Pons (tissue), 1 donor: ENCODE measurements at places on chromosomes 6 and 20.

GRCh38 chr20:57087102-57087501 lies 179.3 kb downstream of the BMP7 start:
- DNase-seq: no peak

- no peak for DNase-seq
Measured at GRCh38 chr20:37407573-37408002, 61.6 kb downstream of the SRC start.

DNA sequence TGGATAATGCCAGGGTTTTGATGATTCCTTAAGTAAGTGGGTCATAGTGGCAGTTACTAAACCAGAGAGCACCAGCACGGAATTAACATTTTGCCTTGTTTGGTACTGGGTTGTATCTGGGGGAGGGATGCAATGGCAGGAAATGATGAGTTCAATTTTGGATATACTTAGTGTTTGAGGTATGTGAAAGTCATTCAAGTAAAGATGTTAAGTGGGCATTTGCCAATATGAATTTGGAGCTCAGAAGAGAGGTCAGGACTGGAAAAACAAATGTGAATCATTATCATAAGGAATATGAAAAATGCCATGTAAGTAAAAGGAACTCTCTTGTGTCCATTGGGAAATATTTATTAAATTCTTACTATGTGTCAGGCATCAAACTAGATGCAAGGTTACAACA lies 6.2 kb downstream of the PXT1 start:
- no peak for DNase-seq

GRCh38 chr6:42025845-42026243 lies 24.5 kb upstream of the TAF8 start:
- DNase-seq: no peak

- no peak for DNase-seq
Measured at GRCh38 chr20:64053841-64054661, 4.6 kb upstream of the SOX18 start.

DNA sequence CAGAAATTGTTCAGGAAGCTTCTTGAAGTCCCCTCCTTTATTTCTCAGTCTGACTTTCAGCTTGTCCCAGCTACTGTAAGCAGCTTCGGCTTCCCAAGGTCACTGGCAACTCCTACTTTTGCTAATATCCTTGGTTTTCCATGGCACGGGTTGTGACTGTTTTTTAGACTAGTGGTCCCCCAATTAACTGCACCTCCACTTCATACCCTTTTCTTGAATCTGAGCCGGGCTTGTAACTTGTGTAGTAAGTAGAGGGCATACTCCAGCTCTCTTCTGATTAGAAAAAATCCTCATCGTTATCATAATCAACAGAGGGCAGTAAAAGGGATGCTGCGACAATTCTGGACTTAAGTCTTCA lies 162.3 kb upstream of the TNFAIP3 start:
- DNase-seq: no peak

GRCh38 chr6:26043384-26044139 lies 43.7 kb upstream of the HFE start:
- peak; percentile 100 for DNase-seq

- DNase-seq: peak; percentile 97
Measured at GRCh38 chr6:15264902-15265761, 19.3 kb downstream of the JARID2 start.

- DNase-seq: no peak
Measured at GRCh38 chr20:10075606-10076005, 40.8 kb downstream of the ANKEF1 start.

DNA sequence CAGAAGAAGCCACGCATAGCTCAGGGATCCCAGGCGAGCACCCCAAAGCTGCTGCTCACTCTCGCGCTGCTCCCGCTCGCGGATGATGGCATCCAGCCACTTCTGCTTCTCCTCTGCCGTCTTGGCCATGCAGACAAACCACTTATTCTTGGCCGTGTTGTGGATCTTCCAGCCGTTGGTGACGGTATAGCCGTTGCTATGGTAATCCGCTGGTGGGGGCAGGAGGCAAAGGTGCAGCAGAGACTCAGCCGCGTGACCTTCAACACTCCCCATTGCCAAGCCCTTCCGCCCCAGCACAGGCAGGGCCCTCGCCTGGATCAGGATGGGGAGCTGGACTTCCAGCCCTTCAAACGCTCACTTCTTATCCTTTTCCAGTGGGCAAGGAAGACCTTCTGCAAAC lies 136.9 kb downstream of the PREX1 start:
- DNase-seq: peak; percentile 65

DNA sequence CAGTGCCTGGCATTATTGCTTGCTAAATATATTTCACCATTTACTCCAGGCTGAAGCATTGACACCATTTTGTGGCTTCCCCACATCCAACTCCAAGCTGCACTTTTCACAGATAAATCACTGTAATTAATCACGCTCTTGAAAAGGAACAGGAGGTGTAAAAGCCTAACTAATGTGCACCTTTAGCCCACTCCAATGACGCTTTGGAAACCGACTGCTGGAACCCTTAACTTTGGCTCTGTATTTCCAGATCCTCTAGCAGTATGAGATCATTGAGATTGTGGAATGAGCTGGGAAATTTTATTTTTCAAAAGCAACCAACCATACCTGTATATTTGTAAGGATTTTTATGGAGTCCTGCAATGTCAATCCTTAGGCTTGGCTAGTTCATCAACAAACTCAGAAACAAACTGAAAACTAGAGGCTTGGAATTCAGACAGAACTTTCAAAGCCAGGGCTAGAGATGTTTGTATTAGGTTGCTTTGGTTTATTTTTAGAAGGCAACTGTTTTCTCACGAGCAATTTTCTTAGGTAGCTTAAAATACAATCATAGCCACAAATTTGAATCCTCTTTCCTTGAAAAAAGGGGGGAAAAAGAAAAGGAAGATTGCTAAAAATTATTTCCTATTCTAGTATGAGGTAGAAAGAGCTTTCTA lies 52.8 kb upstream of the UTRN start:
- no peak for DNase-seq

DNA sequence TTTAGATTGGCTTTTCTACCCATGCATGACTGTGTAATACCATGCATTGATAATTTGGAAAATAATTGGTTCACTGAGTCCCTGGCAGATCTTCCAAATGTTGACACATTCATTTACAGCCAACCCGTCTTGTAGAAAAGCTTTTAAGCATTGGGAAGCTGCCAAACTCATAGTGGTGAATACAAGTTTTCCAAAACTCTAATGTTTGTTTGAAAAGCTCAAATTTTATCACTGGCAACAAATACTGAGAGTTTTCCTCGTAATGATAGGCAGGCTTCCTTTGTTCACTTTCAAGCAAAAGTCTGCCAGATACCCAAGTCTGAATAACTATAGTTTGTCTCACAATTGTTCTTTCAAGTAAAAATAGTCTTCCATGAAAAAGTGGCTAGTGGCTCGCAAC lies 143.0 kb downstream of the FIG4 start:
- no peak for DNase-seq

DNA sequence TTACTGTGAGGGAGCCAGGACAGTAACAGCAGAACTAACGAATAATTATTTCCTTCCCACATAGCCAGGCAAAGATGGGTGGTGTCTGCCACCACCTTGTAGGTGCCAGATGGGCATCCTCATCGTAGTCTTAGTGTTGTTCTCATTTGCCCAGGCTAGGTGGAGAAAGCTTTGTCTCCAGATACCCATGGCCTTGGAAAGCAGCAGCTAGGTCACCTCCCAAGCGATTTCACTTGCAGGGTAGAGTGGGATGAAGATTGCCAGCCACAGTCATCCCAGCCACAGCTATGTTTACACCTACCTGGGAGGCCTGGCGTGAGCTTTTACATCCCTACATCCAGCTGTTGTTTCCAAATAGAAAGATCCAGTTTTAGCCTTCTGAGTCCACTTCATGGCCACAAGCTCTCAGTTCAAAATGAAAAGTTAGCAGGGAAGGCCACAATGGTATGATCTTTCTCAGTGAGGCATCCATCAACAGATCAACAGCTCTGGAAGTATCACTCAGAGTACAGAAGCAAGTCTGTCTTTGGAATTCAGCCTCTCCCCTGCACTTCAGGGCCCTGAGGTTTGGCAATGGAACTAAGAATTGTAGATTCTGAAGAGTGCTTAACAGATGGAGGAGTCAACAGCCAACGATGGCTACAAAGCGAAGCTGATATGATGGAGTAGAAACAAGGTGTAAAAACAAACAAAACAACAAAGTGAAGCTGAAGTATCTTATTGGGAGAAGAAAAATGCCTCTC lies 11.0 kb upstream of the SNRPC start:
- no peak for DNase-seq

GRCh38 chr20:41329435-41330342 lies 10.9 kb upstream of the LPIN3 start:
- DNase-seq: peak; percentile 61

GRCh38 chr6:117270055-117270842 lies 4.9 kb downstream of the VGLL2 start:
- no peak for DNase-seq

- DNase-seq: no peak
Measured at GRCh38 chr20:5002077-5002413, 735 bp upstream of the SLC23A2 start.

DNA sequence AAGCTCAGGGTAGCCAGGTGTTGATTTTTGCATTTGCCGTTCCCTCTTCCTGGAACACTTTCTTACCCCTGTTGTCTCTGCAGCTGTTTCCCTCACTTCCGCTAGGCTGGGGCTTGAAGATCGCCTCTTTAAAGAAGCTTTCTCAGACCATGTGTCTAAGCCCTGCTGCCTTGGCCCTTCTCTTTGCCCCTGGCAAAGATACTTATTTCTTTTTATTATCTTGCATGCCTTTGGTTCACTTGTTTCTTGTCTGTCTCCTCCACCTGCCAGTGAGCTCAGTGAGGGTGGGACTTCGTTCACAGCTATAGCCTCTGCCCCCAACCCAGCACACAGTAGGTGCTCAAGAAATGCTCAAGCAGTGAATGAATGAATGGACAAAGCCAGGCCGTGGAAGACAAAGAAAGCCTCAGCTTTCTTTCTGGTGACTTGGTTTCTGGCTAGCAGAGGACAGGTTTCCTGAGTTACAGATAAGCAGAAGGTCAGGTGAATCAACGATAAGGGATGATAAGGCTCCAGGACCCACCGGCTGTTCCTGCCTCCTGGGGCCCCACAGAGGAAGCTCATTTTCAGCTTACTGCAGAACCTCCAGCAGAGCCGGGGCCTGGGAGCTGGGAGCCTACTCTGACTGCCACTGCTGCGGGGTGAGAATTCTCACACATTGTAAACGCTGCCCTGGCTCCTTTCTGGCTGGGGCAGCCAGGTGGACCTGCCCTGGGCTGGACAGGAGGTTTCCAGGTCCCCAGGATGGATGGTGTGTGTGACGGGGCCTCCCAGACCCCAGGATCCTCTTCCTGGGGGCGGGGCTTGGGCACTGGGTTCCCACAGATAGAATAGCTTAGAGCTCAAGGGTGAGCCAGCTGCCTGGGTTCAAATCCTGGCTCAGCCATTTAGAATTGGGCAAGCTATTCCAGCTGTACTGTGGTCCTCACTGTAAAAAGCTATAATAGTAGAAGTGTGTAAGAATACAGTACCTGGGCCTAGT lies 29.8 kb downstream of the SNAI1 start:
- no peak for DNase-seq

- no peak for DNase-seq
Measured at GRCh38 chr6:158497620-158498019, 62.3 kb upstream of the TMEM181 start.

DNA sequence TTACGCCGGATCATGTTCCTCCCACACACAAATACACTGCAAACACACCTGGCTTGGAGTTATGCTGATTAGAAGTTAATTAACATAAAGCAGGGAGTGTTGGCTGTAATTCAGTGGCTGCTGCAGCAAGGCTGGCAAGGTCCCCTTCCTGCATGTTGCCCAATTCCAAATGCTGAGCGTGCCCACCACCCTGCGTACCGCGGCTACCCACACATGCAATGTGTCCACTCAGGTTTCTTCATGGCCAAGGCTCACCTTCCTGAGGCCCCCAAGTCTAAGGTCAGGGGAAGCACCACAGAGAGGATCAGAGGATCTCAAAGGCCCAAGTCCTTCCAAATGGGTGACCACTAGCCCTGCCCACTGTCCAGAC lies 11.6 kb upstream of the PRND start:
- no peak for DNase-seq

GRCh38 chr20:63359164-63359934 lies 1.8 kb downstream of the CHRNA4 start:
- no peak for DNase-seq

DNA sequence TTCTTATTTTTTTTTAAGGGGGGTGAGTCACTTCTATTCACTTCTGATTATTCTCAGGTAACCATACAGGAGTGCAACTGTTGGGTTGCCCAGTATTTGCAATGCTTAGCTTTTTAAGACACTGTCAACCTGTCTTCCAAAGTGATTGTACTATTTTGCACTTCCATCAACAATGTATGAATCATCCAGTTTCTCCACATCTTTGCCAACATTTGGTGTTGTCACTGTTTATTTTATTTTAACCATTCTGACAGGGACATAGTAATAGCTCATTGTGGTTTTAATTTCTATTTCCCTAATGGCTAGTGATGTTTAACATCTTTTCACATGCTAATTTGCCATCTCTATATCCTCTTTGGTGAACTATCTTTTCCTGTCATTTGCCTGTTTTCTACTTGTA lies 1.4 kb upstream of the SLC13A3 start:
- no peak for DNase-seq

GRCh38 chr20:3406481-3407039 lies 909 bp downstream of the DNAAF9 start:
- peak; percentile 41 for DNase-seq

DNA sequence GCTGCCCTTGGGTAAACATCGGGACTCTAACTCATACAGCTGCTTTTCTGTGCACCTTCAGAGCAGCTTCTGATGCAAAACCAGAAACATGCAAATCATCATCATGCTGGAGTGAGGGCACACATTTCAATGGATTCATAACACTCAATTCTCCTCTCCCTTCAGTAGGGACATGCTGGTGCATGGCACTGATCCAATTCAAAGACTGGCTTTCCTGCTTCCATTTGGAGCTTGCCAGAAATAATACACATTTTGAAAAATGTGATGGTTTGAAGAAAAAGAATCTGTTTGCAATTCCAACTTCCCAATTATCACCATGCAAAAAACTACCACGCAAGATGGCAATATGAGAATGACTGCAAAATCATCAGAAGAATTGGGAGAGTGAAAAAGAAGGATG lies 65.2 kb upstream of the PDE10A start:
- DNase-seq: no peak

DNA sequence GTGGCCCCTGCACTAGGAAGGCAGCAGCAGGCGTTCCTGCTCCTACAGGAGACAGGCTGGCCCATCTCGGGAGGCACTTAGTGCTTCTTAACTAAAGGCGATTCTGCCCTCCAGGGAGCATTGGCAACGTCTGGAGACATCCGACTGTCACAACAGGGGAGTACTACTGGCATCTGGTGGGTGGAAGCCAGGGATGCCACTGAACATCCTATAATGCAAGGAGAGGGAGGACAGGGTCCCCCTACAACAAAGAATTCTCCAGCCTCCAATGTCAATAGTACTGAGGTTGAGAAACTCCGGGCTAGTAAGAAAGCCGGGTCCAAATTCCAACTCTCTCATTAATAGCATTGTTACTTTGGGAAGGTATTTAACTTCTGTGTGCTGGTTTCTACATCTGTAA lies 119.4 kb upstream of the ARMC2 start:
- no peak for DNase-seq

GRCh38 chr6:5866547-5867051 lies 140.1 kb downstream of the NRN1 start:
- no peak for DNase-seq
